Inflammatory macrophage treated with lipopolysaccharide for 4 hours (primary cell): ENCODE measurements at places on chromosomes 6 and 20.
A peak's percentile ranks its signal among the peaks of the same experiment; 100 is the strongest.

GRCh38 chr6:44012078-44012493, 115.2 kb downstream of the MRPL14 start:
- DNase-seq = peak; percentile 91

DNA sequence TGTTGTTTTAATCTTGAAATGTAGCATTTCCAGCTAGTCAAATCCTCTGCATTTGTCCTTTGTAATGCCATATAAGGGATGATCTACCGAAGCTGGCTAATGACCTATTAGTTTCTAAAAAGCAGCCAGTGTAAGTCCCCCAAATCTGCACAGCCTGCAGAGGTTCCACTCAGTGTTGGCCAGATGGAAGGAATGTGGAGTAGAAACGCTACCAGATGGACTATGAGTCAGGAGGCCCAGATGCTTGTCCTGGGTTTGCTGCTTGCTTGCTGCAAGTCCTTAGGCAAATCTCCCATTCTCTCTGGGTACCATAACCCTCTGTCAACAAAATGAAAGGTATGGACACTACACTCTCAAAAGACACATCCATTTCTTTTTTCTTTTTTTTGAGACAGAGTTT, 149.8 kb downstream of the BTBD9 start:
- no peak for DNase-seq

DNA sequence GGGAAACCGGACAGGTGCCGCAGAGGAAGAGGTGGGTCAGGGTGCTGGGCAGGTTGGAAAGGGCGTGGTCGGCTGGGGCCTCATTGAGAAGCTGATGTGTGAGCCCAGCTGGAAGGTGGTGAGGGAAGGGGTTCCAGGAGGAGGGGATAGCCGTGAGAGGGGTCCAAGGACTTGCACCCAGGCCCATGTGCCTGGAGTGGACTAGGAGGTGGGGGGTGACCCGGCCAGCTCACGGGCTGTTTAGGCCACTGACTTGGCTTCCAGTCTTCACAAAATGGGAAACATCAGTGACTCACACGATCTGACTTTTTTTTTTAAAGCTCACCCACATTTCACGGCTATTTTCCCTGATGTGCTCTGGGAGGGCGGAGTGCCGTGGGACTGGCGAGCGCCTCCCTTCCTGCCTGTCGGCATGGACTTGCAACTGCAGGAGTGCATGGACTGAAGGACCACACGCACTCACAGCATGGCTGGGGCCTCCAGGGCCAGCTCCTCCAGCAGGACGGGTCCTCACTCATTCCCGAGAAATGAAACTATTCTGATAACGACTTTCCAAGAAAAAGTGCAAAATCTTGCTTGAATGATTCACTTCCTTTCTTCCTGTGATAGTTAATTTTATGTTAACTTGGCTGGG, 13.5 kb upstream of the PDE10A start:
- no peak for DNase-seq

DNA sequence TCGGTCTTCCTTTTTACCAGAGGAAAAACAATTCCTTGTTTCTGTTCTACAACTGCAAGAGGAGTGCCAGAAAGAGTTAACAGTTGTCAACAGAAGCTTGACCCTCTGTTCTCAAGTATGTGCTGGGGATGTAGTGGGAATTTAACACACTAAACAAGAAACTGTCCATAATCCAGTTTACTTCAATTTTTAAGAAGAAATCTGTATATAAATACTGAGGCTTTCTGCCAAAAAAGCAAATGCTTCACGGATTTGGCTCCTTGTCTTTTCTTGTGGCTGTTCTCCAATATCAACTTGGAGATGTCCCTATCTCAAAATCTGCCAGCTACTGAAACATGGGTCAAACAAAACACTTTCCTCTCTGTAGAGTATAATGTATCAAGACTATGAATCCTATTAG, 26.8 kb downstream of the REV3L start:
- no peak for DNase-seq

- DNase-seq = no peak
Observed at GRCh38 chr20:48003021-48003420, 217.7 kb upstream of the SULF2 start.

DNA sequence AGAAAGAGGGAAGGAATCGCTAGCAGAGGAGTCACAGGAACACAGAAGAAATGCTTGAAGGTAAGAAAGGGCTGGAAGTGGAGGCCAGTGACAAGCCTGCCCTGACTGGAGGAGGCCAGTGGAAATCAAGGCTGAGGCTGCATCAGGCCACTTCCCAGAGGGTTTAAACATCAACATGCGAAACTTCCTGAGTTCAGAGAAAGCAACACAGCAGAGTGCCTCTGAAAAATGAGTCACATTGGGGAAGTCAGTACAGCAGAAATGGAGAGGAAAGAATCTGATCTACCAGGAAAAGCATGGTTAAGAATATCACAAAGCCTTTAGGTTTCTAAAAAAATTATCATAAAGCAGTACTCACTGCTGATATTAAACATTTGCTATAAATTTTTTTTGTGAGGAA, 23.3 kb downstream of the NAPB start:
- DNase-seq = peak; percentile 72

- DNase-seq = no peak
Observed at GRCh38 chr20:53597030-53597482, 3.4 kb upstream of the ZNF217 start.

DNA sequence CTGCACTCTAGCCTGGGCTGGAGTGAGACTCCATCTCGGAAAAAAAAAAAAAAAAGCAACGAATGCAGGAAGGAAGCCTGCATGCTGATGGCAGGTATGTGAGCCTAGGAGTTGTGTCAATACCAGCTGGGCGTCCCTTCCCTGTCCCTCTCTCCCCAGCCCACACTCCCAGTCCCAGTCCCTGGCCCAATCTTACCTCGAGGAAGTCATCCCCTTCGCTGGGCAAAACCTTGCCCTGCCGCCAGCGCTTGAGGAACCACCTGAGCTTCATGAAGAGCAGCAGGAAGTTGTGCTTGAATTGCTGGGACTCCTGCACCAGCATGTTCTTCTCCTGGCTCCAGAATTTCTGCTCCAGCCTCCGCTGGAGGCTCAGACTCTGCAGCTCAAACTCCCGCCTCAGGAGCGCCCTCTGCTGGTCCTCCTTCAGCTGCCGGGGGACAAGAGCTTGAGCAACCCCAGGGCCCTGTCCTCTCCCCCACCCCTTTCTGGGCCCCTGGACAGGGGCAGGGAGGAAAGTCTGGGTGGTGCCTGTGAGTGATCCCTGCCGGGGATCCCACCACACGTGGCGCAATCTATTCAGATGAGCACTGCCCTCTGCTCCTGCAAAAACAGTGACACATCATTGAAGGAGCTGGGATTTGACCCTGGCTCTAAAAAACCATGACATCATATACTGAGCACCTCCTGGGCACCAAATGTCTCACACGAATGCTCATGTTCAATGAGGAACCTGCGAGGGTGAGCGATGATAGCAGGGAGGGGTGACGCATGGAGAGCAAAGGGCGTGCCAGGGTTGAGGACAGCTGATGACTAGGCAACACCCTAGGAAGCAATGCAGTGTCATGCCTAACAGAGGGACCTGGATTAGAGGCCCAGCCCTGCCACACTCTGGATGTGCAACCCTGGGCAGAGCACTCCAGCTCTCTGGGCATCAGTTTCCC, 35.0 kb upstream of the DSN1 start:
- DNase-seq = peak; percentile 99

DNA sequence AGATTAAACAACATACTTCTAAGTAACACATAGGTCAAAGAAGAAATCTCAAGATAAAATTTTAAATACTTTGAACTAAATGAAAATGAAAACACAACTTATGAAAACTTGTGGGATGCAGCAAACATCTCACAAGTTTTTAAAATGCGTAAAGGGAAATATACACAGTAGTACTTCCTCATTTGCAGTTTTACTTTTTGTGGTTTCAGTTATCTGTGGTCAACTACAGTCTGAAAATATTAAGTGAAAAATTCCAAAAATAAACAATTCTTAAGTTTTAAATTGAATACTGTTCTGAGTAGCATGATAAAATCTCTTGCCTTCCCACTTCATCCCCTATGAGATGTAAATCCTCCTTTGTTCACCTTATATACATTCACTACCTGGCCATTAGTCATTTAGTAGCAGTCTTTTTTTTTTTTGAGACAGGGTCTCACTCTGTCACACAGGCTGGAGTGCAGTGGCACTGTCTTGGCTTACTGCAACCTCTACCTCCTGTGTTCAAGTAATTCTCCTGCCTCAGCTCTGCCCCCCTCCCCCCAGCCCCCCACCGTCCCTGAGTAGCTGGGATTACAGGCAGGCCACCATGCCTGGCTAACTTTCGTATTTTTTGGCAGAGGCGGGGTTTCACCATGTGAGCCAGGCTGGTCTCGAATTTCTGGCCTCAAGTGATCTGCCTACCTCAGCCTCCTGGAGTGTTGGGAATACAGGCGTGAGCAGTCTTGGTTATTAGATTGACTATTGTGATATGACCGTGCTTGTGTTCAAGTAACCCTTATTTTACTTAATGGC, 154.6 kb upstream of the AHI1 start:
- peak; percentile 64 for DNase-seq

DNA sequence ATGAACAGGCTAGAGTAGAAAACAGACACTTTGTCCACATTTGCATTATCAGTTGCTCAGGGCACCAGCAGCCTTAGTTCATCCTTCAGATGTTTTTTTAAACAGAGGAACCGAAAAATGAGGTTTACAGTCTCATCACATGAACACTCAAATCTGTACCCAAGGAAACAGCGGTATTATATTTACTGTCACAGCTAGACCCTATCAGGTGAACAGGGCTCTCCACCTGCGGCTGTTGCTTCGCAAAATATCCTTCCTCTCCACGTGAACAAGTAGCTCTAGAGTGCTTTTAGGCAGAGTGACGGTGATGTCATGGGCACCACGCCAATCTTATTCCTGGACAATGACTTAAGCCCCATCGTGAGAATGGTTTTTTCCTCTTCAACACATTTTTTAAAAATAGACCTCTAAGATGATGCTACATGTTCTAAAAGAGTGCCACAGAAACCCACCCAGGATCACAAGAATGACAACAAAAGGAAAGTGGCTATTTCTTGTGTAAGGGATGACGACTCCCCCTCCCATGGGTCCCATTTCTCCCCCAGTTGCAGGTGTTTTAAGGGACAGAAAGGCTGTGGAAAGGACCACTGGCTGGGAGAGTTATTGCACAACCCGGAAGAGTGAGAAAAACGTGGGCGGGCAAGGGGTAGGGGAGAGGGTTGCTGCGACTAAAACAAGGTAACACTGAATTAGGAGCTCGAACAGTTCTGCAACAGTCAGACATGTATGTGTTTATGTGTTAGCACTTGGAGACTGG, 77.7 kb downstream of the EFHC1 start:
- DNase-seq = no peak

- no peak for DNase-seq
Observed at GRCh38 chr6:28758046-28758817, 165.6 kb downstream of the TRIM27 start.
